Fibroblast of gingiva (primary cell): ENCODE measurements at places on chromosomes 2 and 18.

- DNase-seq: no peak
These were observed 172.9 kb upstream of the SETBP1 start for GRCh38 chr18:44507729-44508325.

DNA sequence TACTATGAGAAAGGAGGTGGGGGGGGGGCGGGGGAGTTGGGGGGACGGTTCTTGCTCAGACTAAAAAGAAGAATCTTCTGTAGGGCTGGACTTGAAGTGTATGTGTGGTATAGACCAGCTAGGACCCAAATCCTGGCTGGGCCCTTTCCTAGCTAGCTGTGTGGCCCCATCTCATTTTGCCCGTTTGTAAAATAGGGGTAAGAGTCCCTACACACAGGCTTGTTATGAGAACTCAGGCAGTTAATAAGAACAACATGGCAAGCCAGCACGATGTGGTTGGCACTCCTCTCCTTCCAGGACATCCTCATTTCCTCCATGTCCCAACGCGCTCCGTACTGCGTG is 1.1 kb downstream of the EVA1A start:
- DNase-seq: no peak

DNA sequence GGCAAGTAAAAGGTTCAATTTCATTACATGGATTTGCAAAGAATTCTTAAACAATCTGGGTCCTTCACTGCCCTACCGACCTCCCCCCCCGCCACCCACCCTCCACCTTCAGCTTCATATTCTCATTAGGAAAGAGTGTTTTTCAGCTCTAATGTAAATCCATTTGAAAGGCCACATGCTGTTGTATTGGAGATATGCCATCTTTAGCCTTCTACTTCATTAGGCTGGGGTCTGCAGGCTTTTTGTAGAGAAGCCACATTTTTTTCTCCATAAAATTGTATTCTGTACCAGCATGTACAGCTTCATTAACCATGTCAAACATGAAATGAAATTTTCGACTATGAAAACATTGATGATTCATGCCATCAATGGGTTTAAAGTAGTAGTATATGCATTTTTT is 42.8 kb upstream of the THUMPD2 start:
- DNase-seq: no peak

- no peak for DNase-seq
These were observed 683.1 kb upstream of the RAB6C start for GRCh38 chr2:129296396-129296795.

DNA sequence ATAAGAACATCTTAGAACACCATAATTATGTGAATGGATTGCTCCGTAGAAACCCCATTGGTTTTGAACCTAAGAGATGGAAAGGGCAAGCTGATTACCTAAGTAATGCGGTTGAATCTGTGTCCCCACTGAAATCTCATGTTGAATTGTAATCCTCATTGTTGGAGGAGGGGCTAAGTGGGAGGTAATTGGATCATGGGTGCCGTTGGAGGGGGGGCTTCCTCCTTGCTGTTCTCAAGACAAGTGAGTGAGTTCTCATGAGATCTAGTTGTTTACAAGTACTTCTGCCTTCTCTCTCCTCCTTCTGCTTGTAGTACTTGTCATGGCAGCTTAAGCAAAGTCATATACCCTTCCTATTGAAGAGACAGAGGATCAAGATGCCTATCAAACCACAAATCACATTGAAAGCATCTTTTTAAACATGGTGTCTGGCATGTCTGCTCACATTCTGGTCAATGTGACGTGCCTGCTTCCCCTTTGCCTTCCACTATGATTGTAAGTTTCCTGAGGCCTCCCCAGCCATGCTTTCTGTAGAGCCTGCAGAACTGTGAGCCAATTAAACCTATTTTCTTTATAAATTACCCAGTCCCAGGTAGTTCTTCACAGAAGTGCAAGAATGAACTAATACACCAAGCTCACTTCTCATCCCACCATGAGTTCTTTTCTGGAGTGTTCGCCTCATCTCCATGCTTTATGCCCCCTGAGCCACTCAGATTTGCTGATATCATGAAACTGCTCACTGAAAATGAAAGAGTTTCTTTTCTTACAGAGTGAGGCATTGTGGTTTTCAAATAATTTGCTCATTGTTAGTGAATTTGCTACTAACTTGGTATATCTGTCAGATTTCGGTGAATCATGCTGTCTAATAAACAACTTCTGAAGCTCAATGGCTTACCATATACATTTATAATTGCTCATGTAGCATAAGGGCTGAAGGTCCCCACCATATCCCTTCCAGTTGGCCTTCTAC is 23.6 kb downstream of the KCNE4 start:
- no peak for DNase-seq

GRCh38 chr2:176109946-176110345 is 2.9 kb downstream of the HOXD11 start:
- no peak for DNase-seq

- no peak for DNase-seq
These were observed 149.7 kb downstream of the LDLRAD4 start for GRCh38 chr18:13368080-13368813.

DNA sequence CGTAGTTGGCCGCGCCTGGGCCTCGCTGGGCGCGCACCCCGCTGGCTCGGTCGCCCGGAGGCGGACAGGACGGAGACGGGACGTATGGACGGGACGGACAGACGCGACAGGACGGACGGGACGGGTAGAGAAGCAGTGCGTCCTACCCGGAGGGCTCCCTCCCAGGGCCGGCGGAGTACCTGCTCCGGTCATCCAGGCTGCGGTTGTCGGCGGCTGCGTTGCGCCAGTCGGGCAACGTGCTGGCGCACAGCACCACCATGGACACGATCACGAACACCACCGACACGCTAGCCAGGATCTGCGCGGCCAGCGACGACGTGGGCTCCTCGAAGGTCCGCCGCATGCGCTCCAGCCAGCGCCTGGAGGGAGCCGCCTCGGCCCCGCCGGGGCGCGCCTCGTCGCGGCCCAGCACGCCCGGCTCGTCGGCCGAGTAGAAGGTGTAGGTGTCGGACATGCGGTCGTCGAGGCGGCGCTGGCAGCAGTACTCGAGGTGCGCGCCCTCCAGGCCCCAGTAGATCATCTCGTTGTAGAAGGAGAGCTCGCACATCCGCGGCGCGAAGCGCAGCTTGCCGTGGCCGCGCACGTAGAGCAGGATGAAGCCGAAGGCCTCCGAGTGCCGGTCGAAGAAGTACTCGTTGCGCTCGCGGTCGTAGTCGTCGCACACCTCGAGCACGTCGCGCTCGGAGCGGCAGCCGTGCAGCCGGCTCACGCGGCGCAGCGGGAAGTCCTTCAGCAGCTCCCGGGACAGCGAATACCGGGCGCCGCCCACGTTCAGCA is 903 bp downstream of the KCNG3 start:
- no peak for DNase-seq

GRCh38 chr2:225691711-225692110 is 292.2 kb downstream of the NYAP2 start:
- no peak for DNase-seq

DNA sequence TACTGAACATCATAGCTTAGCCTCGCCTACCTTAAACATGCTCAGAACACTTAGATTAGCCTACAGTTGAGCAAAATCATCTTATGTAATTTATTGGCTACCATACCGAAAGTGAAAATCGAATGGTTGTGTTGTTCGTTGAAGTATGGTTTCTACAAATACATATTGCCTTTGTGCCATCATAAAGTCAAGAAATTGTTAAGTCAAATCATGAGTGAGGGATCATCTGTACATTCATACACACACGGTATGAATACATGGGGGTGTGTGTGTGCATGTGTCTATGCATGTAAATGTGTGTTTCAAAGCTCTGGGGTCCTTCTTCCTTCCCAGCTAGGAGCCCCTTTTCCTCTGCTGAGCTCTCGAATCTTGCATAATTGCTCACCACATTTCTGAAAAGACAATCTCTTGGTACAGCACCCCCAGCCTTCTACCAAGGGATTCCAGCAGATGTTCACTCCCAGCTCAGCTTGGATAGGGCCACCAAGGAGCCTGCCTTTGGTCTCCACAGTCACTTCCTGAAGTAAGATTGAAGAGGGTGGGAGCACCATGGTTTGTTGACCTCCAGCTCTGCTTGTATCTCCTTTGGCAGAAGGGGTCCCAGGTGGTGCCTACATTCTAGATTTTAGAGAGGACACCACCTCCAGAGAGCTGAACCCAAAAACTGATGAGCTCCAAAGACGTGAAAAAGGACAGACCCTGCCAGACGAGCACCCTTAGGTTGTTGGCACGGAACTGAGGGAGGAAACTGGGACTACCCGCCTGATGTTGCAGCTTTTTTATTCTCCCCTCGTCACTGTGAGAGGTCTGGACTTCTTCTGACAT is 33.2 kb upstream of the CYP1B1 start:
- no peak for DNase-seq

- no peak for DNase-seq
These were observed 1620.9 kb upstream of the NXPH2 start for GRCh38 chr2:140401056-140401455.

DNA sequence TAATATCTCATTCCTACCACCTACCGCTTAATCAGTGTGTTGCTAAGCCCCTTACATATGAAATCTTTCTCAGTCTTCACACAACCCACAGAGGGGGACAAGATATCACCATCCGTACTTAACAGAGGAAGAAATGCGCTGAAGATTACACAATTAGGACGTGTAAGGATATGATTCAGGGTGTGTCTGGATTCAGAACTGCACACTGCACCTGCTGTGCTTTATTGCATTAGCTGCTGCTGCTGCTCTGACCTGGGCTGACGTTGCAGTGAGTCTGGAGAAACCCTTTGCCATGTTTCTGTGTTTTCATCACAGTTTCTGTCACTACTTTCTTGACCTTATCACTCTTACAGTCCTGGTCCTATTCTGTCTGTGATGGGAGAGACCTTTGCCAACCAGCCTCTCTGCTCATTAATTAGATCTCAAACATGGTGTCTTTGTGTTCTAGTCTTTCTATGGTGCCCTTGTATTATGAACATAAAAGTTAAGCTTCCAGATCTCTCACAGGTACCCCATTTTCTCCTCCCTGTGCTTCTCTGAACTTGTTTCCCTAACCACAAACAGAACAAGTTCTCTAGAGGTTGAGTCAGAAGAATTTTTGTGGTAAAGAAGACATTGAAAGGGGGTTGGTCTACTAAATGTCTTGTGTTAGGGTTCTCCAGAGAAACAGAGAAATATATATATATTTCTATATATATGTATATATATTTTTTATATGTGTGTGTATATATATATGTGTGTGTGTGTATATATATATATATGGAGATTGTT is 92.9 kb upstream of the CYP1B1 start:
- peak; percentile 33 for DNase-seq

GRCh38 chr2:170930131-170930990 is 1.3 kb downstream of the GORASP2 start:
- DNase-seq: no peak

- no peak for DNase-seq
These were observed 149.3 kb downstream of the CSRNP3 start for GRCh38 chr2:165618806-165619205.

GRCh38 chr18:65380986-65381385 is 369.8 kb upstream of the CDH7 start:
- no peak for DNase-seq

- DNase-seq: no peak
These were observed 16.9 kb upstream of the KCNG3 start for GRCh38 chr2:42510608-42511243.

GRCh38 chr2:45725731-45726130 is 74.3 kb downstream of the PRKCE start:
- DNase-seq: no peak

DNA sequence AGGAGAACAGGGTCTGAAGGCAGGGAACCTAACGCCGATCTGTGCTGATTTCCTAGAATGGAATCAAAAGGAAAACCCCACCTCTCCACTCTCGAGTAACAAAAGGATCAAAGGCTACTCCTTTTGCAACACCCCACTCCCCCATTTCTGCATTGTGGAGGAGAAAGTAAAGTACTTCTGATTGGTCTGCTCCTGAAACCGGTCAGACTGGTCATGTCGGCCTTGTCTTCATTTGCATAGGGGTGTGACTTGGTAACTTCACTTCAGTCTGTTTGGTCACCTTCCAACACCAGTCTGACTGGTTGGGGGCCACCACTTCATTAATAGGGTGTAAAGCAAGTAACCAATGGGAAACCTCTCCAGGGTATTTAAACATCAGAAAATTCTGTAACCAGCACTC is 771.9 kb downstream of the ERBB4 start:
- no peak for DNase-seq

GRCh38 chr2:41414486-41415230 is 633.2 kb upstream of the PKDCC start:
- DNase-seq: no peak

DNA sequence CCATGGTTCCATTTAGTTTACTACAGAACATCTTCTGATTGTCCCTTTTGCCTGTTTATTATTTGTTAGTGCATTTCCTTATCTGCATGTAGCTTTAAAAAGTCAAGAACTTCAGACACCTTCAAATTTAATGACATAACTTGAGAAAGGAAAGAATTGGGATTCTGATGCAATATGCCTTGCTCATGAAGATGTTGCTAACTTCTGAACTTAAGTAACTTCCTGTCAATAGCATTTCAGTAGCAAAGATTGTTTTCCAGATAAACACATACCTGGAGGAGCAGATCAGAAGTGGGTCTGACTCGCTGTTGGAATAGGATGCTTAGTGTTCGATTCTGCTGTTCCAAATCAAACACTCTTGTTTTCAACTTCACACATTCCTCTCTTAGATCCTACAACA is 190.2 kb upstream of the LYPD1 start:
- no peak for DNase-seq

- DNase-seq: no peak
These were observed 599 bp downstream of the ADAM23 start for GRCh38 chr2:206443735-206444527.

DNA sequence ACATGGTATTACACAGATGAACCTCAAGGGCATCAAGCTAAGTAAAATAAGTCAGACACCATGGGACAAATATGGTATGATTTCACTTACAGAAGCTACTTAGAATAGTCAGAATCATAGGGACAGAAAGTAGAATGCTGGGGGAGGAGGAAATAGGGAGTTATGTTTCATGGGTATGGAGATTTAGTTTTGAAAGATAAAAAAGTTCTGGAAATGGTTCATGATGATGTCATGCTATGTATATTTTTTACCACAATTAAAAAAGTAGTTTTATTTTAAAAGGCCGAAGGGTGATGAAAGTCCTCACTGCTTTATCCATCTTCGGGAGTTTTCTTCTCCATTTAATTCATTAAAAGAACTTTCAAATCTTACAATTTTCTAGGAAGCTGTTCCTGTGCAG is 181.9 kb downstream of the CALCRL start:
- DNase-seq: no peak

DNA sequence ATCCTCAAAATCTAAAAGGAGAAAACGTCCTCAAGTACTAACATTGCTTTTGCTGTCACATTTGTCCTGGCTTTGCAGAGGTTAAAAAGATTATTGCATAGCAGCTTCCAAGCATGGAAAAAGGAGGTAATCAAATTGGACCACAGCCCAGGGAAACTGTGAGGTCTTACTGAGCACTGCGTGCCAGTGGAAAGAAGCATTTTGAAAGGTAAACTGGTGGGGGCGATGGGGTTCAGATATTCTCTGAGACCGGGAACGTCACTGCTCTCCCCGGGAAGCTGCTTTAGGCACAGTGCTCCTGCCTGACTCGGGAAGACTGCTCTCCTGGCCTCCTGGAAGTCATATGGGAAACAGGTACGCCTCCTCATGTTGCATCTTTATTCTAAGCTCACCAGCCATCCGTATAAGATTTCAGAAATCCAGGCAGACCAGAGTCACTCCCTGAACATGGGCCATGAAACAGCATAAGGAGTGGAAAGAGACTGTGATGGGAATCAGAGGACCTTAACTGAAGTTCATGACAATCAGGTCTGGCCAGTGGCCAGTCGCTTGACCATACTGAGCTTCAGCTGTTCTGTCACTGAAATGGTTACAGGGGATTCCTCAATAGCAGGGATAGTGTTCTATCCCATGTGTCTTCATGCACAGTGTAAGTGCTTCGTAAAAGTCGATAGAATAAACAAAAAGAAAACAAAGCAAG is 284.1 kb downstream of the TRIB2 start:
- DNase-seq: no peak

- DNase-seq: no peak
These were observed 583.0 kb downstream of the IRS1 start for GRCh38 chr2:226216575-226216974.
